ENCODE measurements at places on chromosomes 2 and 18. TPM values are rescaled to one million over a fixed set of nuclear protein-coding genes. Genes with fewer than 3 reads are reported as not detected.

Gene TDRD15
- total RNA-seq: not detected

Gene CYP27C1
- 2.3 TPM for total RNA-seq

Gene COL4A3
- 2.3 TPM for total RNA-seq

Gene CLEC4F
- total RNA-seq: not detected

Gene NAT8
- not detected for total RNA-seq

Gene ST8SIA5
- under 0.01 TPM for total RNA-seq

Gene COLEC11
- not detected for total RNA-seq

Gene MLPH
- total RNA-seq: 27.3 TPM

Gene IL1B
- 0.13 TPM for total RNA-seq

Gene SCN7A
- total RNA-seq: 0.34 TPM

Gene VRK2
- total RNA-seq: 22.0 TPM

Gene GAREM2
- total RNA-seq: 3.0 TPM

Gene DPYSL5
- 1.3 TPM for total RNA-seq

Gene MC2R
- total RNA-seq: not detected

Gene KCTD1
- 32.9 TPM for total RNA-seq

Gene TGFA
- 72.1 TPM for total RNA-seq
